Glutamatergic neuron (in vitro differentiated cells): ENCODE measurements at places on chromosomes 1 and 21. TPM values are rescaled to one million over a fixed set of nuclear protein-coding genes. Genes with fewer than 3 reads are reported as not detected.

Gene SLAMF9
- not detected for total RNA-seq

Gene C1orf87
- total RNA-seq: not detected

Gene HMGCL
- total RNA-seq: 19.4 TPM

Gene RAP1GAP
- total RNA-seq: 4.8 TPM

Gene LHX8
- total RNA-seq: not detected

Gene DDR2
- total RNA-seq: 4.4 TPM

Gene LYPD8
- total RNA-seq: not detected

Gene RIPK4
- total RNA-seq: 2.9 TPM

Gene AMY1B
- total RNA-seq: not detected

Gene RCSD1
- not detected for total RNA-seq

DNA sequence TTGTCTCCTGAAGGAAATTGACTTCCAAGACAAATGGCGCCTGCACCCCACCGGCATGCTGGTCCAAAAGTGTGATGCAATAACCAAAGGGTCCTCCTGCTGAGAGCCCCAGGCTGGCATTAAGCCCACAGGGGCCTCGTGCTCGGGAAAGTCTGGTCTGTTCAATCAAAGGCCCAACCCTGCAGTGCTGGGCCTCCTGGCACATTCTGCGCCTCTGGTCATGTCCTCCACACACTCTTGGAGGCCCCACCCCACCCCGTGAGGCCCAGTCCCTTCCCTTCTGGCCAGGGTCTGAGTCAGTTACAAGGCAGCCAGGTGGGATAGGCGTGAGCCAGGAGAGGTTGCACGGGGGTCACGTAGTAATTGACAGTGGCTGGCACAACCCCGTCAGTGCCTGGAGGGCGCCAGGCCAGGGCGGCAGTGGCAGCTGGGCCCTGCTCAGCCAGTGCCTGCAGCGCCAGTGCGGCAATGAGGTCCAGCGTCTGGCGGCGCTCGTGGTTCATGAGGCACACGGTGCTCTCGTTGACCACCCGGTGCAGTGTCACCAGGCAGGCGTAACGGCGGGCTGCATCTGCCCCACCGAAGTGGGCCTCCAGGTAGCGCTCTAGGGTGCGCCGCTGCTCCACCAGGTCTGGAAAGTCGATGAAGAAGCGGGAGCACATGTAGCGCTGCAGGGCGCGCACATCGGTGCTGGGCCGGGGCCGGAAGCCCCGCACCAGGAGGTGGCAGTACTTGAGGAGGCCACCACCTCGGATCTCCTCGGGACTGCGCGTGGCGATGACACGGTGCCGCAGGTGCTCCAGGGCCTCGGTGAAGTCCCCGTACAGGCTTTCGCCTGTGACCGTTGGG, 6.8 kb downstream of the TENT5B start:
- H3K4me3 ChIP-seq: no peak overlapping the region
- peaks cover 17% of the 10 kb centered on the region for H3K4me1 ChIP-seq
- no peaks in the 10 kb centered on the region for H3K36me3 ChIP-seq
- peaks cover 4% of the 10 kb centered on the region for H3K27me3 ChIP-seq

DNA sequence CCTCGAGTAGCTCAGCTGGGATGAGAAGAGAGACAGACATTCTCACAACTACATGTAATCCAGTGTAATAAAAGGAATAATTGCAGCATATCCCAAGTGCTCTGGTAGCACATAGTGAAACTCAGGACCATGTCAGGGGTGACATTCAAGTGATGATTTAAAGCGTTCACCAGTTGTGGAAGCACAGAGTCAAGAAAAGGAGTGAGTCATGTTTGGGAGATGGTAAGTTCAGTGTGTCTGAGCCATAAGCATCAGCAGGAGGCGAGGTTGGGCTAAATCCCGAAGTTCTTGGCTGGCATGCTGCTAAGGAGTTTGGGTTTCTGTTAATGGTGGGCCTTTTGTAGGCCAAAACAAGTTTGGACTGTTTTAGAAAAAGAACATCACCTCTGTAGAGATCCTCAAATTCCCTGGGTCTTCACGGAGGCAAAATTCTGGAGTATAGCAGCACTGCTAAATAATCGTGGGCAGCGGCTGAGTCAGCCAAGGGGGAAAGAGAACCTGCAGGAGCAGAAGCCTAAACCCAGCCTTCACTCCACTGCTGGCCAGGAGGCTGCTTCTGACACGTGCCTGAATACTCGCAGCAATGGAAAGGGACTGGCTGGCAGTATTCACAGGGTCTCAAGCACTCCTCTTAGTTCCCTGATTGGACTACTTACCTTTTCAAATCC, 7.2 kb upstream of the NHLH1 start:
- peak overlapping the region; percentile 100 for H3K27ac ChIP-seq
- peak overlapping the region; percentile 62 for H3K4me3 ChIP-seq
- peaks cover 78% of the 10 kb centered on the region for H3K4me1 ChIP-seq

- H3K4me3 ChIP-seq: no peak overlapping the region
- H3K27ac ChIP-seq: no peak overlapping the region
- no peaks in the 10 kb centered on the region for H3K36me3 ChIP-seq
- peaks cover 13% of the 10 kb centered on the region for H3K4me1 ChIP-seq
- DNase-seq: no peak
- no peaks in the 10 kb centered on the region for H3K27me3 ChIP-seq
These were observed 699.8 kb downstream of the PTPRU start for GRCh38 chr1:29936031-29936544.

- H3K27me3 ChIP-seq: no peaks in the 10 kb centered on the region
- peaks cover 9% of the 10 kb centered on the region for H3K4me1 ChIP-seq
- no peaks in the 10 kb centered on the region for H3K36me3 ChIP-seq
- no peak overlapping the region for H3K27ac ChIP-seq
These were observed 26.5 kb downstream of the OLIG1 start for GRCh38 chr21:33096426-33096825.

- no peak overlapping the region for H3K27ac ChIP-seq
- H3K27me3 ChIP-seq: peaks cover 4% of the 10 kb centered on the region
- peaks cover 5% of the 10 kb centered on the region for H3K36me3 ChIP-seq
- no peak for DNase-seq
These were observed 15.3 kb upstream of the LDLRAP1 start for GRCh38 chr1:25527946-25528595.

- no peaks in the 10 kb centered on the region for H3K27me3 ChIP-seq
- no peak overlapping the region for H3K4me3 ChIP-seq
- peaks cover 11% of the 10 kb centered on the region for H3K36me3 ChIP-seq
- no peaks in the 10 kb centered on the region for H3K4me1 ChIP-seq
These were observed 24.6 kb downstream of the TBCE start for GRCh38 chr1:235391874-235392273.

GRCh38 chr1:162706606-162707005, 74.3 kb downstream of the DDR2 start:
- H3K27ac ChIP-seq: no peak overlapping the region
- H3K4me1 ChIP-seq: peaks cover 3% of the 10 kb centered on the region
- no peaks in the 10 kb centered on the region for H3K27me3 ChIP-seq
- no peak overlapping the region for H3K4me3 ChIP-seq
- H3K36me3 ChIP-seq: no peaks in the 10 kb centered on the region

- H3K4me1 ChIP-seq: peaks cover 9% of the 10 kb centered on the region
- no peaks in the 10 kb centered on the region for H3K36me3 ChIP-seq
- no peak within 1 kb of the TSS for H3K4me3 ChIP-seq
- DNase-seq: no peak
- H3K27ac ChIP-seq: no peak within 1 kb of the TSS
These were observed at the start of gene IL24 for GRCh38 chr1:206897175-206897574. TSS of gene IL24 (plus strand) at chr1:206897443. CDS start at chr1:206897833, 390 bp downstream.

DNA sequence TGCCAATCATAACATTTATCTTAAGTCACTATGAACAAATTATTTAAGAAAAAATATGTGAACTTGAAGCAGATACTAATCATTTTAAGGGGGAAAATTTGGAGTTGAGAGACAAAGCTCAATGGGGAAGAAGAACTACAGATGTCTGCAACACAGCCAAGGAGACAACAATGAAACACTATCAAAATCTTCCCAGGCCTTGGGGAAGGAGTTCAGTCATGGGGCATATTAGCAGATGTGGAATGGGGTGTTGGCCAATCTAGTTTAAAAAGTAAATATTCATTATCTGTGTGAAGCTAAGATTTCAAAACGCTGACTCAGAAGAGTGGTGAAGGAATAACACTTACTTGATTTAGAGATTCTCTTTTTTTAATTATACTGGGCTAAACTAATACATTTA, 671.6 kb upstream of the ZP4 start:
- H3K4me1 ChIP-seq: no peaks in the 10 kb centered on the region
- DNase-seq: no peak

GRCh38 chr1:117671781-117672501, 66.1 kb downstream of the TENT5C start:
- peak overlapping the region; percentile 91 for H3K27ac ChIP-seq
- DNase-seq: peak; percentile 45
- peak overlapping the region; percentile 14 for H3K4me3 ChIP-seq
- H3K36me3 ChIP-seq: no peaks in the 10 kb centered on the region

DNA sequence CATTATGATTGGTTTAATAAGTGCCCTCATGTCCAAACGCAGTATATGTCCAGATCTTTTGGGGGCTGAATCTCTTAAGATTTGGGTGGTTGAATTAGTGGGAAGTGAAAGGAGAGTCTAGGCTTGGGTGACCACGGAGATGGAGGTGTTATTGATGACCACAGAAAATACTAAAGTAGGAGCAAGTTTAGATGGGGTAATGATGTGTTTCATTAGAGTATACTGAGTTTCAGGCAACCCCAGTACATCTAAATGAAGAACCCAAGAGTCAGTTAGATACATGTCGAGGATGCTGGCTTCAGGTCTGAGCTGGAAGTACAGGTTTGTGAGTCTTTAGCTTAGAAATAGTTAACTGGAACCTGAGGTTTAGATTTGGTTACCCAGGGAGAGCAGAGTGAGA, 6.5 kb upstream of the ZZZ3 start:
- peaks cover 2% of the 10 kb centered on the region for H3K27me3 ChIP-seq
- H3K36me3 ChIP-seq: no peaks in the 10 kb centered on the region
- H3K4me1 ChIP-seq: peaks cover 6% of the 10 kb centered on the region
- no peak for DNase-seq
- no peak overlapping the region for H3K4me3 ChIP-seq

- no peaks in the 10 kb centered on the region for H3K27me3 ChIP-seq
- no peak overlapping the region for H3K4me3 ChIP-seq
- no peak overlapping the region for H3K27ac ChIP-seq
- H3K36me3 ChIP-seq: peaks cover 5% of the 10 kb centered on the region
These were observed 98.8 kb downstream of the NOS1AP start for GRCh38 chr1:162168261-162168660.

DNA sequence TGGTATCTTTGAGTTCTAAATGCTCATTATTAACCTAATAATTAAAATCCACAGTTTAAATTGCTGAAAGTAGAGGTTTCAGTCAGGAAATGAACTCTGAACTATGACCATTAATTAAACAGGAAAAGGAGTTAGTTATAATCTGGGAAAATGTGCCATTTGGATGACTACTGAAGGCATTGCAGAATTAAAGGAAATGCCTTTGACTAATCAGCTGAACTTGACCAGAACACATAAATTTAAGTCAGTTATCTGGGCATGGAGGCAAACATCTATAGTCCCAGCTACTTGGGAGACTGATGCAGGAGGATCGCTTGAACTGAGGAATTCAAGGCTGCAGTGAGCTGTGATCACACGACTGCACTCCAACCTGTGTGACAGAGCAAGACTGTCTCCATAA, 31.9 kb downstream of the SLC44A5 start:
- no peaks in the 10 kb centered on the region for H3K27me3 ChIP-seq
- H3K4me1 ChIP-seq: peaks cover 6% of the 10 kb centered on the region
- DNase-seq: no peak
- no peak overlapping the region for H3K4me3 ChIP-seq
- no peak overlapping the region for H3K27ac ChIP-seq

DNA sequence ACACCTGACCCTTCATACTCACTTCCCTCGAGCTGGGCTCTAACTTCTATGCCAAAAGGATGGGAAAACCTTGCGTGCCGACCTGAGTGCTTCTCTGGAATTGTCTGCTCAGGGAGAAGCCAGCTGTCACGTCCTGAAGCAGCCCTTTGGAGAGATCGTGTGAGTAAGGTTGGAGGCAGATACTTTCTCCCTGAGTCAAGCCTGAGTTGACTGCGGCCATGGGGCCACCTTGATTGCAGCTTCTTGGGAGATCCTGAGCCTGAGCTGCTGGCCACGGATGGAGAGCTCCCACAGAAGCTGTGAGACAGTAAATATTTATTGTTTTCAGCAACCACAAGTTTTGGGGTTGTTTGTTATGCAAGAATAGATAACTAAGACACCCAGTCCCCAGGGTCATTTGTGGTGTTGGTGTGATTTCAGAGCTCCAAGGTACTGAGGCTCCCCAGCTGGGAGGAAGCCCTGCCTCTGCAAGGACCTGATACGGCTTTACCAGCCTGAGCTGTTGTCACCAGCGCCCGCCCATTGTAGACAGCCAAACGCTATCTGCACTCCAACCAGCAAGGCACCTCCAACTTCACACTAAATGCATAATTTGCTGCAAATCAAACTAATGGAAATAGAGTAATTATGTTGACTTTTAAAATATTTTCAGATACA, 531.6 kb downstream of the PTPRU start:
- H3K27me3 ChIP-seq: no peaks in the 10 kb centered on the region
- H3K27ac ChIP-seq: no peak overlapping the region
- no peak for DNase-seq
- no peaks in the 10 kb centered on the region for H3K4me1 ChIP-seq
- H3K36me3 ChIP-seq: peaks cover 4% of the 10 kb centered on the region

- no peaks in the 10 kb centered on the region for H3K36me3 ChIP-seq
- H3K4me1 ChIP-seq: no peaks in the 10 kb centered on the region
- no peak overlapping the region for H3K4me3 ChIP-seq
- no peak overlapping the region for H3K27ac ChIP-seq
These were observed 64.3 kb downstream of the PRKAA2 start for GRCh38 chr1:56709269-56709880.

DNA sequence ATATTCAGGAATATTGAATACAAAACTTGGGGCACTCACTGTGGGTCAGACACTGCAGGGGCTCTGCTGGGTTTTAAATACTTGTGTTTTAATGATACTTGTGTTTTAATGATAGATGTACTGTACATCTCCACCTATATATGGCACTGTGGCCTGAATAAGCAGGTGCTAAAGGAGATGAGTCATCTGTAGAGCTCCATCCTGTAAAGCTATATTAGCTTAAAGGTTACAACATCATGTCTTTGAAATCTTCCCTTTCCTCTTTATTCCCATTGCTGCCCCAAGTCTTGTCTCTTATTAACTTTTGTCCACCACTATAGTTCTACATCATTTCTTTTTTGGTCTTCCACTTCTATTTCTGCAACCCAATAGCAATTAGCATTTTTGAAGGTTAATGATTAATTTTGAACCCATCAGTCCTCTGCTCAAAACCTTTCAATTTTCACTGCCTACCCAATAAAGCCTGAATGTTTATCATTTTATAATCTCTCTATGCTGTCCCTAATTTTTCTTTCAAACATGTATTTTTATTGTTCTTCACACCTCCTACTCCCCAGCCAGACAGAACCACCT, 113.3 kb upstream of the PTGFR start:
- H3K36me3 ChIP-seq: no peaks in the 10 kb centered on the region
- DNase-seq: no peak
- H3K4me1 ChIP-seq: no peaks in the 10 kb centered on the region
- H3K27ac ChIP-seq: no peak overlapping the region
